ENCODE measurements at places on chromosomes 13 and 19. TPM values are rescaled to one million over a fixed set of nuclear protein-coding genes. Genes with fewer than 3 reads are reported as not detected.

Gene OLFM4
- not detected for total RNA-seq

DNA sequence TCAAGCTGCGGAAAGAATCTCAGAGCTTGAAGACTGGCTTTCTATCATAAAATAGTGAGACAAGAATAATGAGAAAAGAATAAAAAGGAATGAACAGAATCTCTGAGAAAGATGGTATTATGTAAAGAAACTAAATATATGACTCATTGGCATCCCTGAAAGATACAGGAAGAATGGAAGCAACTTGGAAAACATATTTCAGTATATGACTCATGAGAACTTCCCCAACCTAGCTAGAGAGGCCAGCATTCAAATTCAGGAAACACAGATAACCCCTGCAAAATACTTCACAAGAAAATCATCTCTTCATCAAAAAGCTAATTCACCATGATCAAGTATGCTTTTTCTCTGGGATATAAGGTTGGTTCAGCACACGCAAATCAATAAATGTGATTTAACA lies 2318.0 kb downstream of the PCDH9 start:
- H3K27ac ChIP-seq, result peak overlapping the region; percentile 18
- no peaks in the 10 kb centered on the region for H3K27me3 ChIP-seq
- H3K36me3 ChIP-seq, result no peaks in the 10 kb centered on the region
- H3K4me1 ChIP-seq, result peaks cover 12% of the 10 kb centered on the region
- no peak overlapping the region for H3K4me3 ChIP-seq
- no peak for DNase-seq

DNA sequence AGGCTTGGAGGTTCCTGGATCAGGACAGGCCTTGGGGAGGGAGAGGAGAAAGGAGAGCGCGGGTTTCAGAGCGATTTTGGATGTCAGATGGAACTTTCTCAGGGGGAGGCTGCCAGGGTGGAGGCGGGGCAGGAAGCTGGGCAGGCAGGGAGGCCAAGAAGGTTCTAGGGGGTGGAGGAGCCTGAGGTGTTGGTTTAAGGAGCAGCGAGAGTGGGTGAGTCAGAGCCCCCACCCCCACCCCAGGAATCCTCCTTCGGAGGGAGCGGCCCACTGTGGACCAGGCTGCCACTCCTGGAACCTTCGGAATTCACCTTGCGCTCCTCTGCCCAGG lies 15.9 kb upstream of the NOP53 start:
- H3K4me3 ChIP-seq, result peak overlapping the region; percentile 76
- no peak for DNase-seq
- peak overlapping the region; percentile 95 for H3K27ac ChIP-seq
- no peaks in the 10 kb centered on the region for H3K27me3 ChIP-seq
- peaks cover 42% of the 10 kb centered on the region for H3K36me3 ChIP-seq

Gene CYP4F11
- total RNA-seq, result not detected

DNA sequence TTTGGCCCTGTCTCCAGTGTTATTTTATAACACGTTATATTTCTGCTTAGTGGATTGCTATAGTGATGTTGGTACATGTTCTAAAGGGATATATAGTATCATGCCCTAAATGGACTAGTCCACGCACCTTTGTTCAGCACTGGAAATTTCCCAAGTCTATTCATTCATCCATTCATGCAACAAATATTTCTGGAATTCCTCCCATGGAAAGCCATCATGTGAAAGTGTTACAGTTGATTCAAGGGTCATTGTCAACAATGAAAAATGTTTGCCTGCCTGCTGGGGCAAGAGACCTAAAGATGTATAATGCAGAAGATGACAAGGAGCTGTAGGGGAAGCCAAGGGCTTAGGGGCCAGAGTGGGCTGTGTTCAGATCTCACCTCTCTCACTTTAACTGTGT lies 10.8 kb upstream of the HSPH1 start:
- no peak for DNase-seq
- H3K36me3 ChIP-seq, result no peaks in the 10 kb centered on the region
- H3K27me3 ChIP-seq, result no peaks in the 10 kb centered on the region
- peak overlapping the region; percentile 87 for H3K27ac ChIP-seq
- H3K4me3 ChIP-seq, result no peak overlapping the region
- H3K4me1 ChIP-seq, result peaks cover 24% of the 10 kb centered on the region

GRCh38 chr13:91207261-91207660 lies 140.2 kb upstream of the MIR17HG start:
- no peak overlapping the region for H3K27ac ChIP-seq
- peaks cover 4% of the 10 kb centered on the region for H3K4me1 ChIP-seq
- no peaks in the 10 kb centered on the region for H3K27me3 ChIP-seq
- DNase-seq, result no peak
- peaks cover 5% of the 10 kb centered on the region for H3K36me3 ChIP-seq

Gene AKT2
- total RNA-seq, result 136 TPM

Gene IZUMO4
- 3.2 TPM for total RNA-seq

Gene IL27RA
- total RNA-seq, result 2.9 TPM

Gene LILRB5
- total RNA-seq, result not detected

Gene ANKRD24
- total RNA-seq, result 0.47 TPM

DNA sequence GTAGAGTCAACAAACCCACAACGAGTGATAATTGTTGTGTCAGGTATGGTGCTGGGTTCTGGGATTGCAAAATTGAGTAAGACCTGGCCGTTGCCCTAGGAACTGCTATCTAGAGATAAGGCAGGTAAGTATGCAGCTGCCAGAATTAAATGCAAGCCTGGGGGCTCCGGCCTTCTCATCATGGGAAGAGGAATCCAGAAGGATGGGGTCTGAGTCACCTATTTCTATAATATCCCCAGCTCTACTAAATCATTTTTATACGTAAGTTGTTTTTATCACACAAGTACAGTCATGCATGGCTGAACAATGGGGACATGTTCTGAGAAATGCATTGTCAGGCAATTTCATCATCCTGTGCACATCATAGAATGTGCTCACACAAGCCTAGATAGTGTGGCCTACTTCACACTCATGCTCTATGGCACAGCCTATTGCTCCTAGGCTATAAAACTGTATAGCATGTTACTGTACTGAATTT lies 203.0 kb downstream of the KLF5 start:
- no peaks in the 10 kb centered on the region for H3K4me1 ChIP-seq
- no peaks in the 10 kb centered on the region for H3K27me3 ChIP-seq
- DNase-seq, result no peak

- H3K36me3 ChIP-seq, result peaks cover 17% of the 10 kb centered on the region
- no peaks in the 10 kb centered on the region for H3K27me3 ChIP-seq
- DNase-seq, result no peak
- peak overlapping the region; percentile 88 for H3K27ac ChIP-seq
Measured at GRCh38 chr19:13032837-13033236, 37.6 kb downstream of the NFIX start.

DNA sequence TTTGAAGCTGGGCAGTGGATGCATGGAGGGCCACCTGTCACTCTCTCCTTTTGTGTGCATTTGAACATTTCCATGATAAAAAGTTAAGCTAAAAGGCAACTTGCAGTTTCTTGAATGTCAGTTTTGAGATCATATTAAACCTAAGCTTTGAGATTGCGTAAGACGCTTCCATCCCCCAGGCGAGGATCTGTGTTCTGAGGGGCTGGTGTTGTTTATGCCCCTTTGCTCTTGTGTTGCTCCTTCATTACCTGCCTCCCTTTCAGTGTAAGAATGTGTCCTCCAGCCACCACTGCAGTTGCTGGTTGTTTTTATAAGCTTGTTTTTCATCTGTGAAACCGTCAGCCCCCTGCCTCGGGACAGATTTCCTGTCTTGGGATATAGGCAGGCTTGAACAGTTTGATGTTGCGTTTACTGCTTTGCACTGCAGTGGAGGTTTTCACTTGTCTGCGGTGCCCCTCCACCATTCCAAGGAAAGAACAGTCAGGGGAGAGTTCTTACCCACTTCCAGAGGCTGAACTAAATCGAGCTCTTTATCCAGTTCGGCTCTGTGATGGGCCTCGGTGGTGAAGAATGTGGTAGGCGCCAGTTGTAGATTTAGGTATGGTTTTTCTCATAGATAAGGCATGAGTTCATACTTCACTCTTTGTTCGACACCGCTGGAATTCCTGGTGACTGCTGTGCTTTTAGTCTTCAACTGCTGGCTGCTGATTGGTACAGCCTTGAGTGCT lies 96.8 kb downstream of the ARHGEF7 start:
- DNase-seq, result no peak
- H3K27ac ChIP-seq, result peak overlapping the region; percentile 89
- no peaks in the 10 kb centered on the region for H3K27me3 ChIP-seq
- H3K4me1 ChIP-seq, result peaks cover 91% of the 10 kb centered on the region

- H3K4me3 ChIP-seq, result no peak overlapping the region
- H3K36me3 ChIP-seq, result no peaks in the 10 kb centered on the region
- H3K27me3 ChIP-seq, result peaks cover 5% of the 10 kb centered on the region
- no peak for DNase-seq
- no peak overlapping the region for H3K27ac ChIP-seq
- H3K4me1 ChIP-seq, result peaks cover 22% of the 10 kb centered on the region
Measured at GRCh38 chr13:99434258-99434788, 66.9 kb upstream of the TM9SF2 start.

Gene KLK15
- total RNA-seq, result not detected

Gene PTGIR
- 2.4 TPM for total RNA-seq

Gene MCF2L
- 6.7 TPM for total RNA-seq

DNA sequence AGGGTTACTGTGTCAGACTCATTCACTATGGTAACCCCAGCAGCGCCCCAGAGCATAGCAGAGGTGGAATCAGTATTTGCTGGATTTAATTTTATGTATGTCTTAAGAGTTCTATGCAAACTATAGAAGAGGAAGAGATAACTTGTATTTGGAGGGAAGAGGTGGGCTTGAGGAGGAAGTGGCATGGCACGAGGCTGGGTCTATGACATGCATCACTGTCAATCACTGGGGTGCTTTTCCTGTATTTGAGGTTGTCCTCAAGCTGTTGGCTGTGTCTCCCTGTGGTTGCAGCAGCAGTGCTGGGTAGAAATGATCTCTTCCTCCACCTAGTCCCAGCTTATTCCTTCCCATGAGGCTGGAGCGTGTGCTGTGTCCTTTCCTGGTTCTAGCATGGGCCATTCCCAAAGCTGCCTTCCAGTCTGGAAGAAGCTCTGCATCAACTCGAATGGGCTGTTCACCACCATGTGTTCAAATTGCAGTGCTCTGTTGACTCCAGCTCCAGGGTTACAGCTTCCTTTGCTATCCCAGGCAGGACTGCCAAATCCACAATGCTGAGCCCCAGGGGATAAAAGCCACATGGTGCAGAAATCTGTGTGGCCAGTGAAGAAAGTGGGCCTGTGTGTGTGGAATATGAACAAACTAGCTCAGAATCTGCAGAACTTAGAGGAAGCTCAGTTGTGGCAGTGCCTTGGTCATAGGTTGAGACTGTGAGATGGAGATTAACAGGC lies 73.1 kb upstream of the MTIF3 start:
- peaks cover 26% of the 10 kb centered on the region for H3K27me3 ChIP-seq
- no peak for DNase-seq
- no peak overlapping the region for H3K27ac ChIP-seq

DNA sequence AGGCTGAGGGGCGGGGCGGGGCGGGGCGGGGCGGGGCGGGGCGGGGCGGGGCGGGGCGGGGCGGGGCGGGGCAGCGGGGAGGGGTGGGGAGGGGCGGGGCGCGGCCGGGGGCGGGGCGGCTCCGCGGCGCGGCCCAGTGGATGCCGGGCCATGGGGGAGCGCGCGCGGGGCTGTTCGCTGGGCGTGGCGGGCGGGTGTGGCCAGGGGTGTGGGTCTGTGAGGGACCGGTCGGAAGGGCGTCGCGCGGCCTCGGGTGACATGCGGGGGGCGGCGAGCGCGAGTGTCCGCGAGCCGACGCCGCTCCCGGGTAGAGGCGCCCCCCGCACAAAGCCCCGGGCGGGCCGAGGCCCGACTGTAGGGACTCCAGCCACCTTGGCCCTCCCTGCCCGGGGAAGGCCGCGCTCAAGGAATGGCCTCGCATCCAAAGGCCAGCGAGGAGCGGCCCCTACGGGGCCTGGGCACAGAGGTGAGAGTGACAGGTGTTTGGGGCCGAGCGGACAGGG lies at the start of gene ZFP28:
ZFP28 (plus strand) TSS at position 188 of the 503 bp plus-strand sequence; CDS start at position 259, 71 bp downstream.
- no peak for DNase-seq
- H3K27me3 ChIP-seq, result no peaks in the 10 kb centered on the region
- H3K4me1 ChIP-seq, result peaks cover 13% of the 10 kb centered on the region
- peak within 1 kb of the TSS; percentile 84 for H3K4me3 ChIP-seq

- no peak overlapping the region for H3K27ac ChIP-seq
- no peaks in the 10 kb centered on the region for H3K27me3 ChIP-seq
- no peaks in the 10 kb centered on the region for H3K36me3 ChIP-seq
Measured at GRCh38 chr13:33953203-33953602, 135.3 kb downstream of the RFC3 start.

Gene FFAR2
- total RNA-seq, result not detected

Gene KLK8
- not detected for total RNA-seq

Gene SYNGR4
- not detected for total RNA-seq

DNA sequence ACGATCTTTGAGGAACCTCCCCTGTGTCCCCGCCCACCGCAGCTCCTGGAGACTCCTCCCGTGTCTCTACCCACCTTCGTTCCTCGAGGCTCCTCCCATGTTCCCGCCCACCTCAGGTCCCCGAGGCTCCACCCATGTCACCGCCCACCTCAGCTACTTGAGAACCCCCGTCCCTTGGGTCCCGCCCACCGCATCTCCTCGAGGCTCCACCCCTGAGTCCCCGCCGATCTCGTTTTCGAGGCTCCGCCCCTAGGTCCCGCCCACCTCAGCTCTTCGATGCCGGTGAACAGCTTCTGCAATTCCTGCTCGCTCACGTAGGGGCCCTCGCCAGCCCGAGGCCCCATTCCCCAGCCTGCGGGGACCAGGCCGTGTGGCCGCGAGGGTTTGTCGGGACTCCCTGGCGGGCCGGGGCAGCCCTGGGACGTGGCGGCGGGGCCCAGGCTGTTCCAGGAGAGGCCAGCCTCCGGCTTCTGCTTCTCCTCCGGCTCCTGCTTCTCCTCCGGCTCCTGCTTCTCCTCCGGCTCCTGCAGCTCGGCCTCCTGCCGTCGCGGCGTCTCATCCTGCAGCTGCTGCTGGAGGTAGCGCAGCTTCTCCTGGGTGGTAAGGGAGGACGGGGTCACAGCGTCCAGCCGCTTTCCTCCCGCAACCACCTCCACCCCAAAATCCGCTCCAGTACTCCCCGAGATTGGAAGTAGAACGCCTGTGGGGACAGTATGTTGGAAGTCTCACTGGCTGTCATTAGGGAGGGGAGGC lies 16.7 kb downstream of the TSKS start:
- H3K27ac ChIP-seq, result no peak overlapping the region
- no peaks in the 10 kb centered on the region for H3K27me3 ChIP-seq
- no peak for DNase-seq
- no peaks in the 10 kb centered on the region for H3K36me3 ChIP-seq
- peaks cover 13% of the 10 kb centered on the region for H3K4me1 ChIP-seq

- no peak for DNase-seq
- no peak overlapping the region for H3K4me3 ChIP-seq
- H3K27ac ChIP-seq, result no peak overlapping the region
Measured at GRCh38 chr13:44088991-44089413, 209.3 kb downstream of the LACC1 start.

- H3K4me1 ChIP-seq, result peaks cover 42% of the 10 kb centered on the region
- H3K27me3 ChIP-seq, result no peaks in the 10 kb centered on the region
- H3K4me3 ChIP-seq, result peak overlapping the region; percentile 82
- peak overlapping the region; percentile 100 for H3K27ac ChIP-seq
Measured at GRCh38 chr19:49676136-49676783, 811 bp upstream of the PRMT1 start.

GRCh38 chr19:46574533-46574932 lies 26.6 kb upstream of the CALM3 start:
- DNase-seq, result no peak
- H3K36me3 ChIP-seq, result peaks cover 5% of the 10 kb centered on the region
- H3K4me1 ChIP-seq, result peaks cover 6% of the 10 kb centered on the region
- no peak overlapping the region for H3K4me3 ChIP-seq
- H3K27ac ChIP-seq, result peak overlapping the region; percentile 6
